ENCODE measurements at places on chromosomes 12 and 14.
A peak's percentile ranks its signal among the peaks of the same experiment; 100 is the strongest.

GRCh38 chr14:88612981-88613380 lies 50.1 kb downstream of the ZC3H14 start:
- no peak for ATAC-seq

DNA sequence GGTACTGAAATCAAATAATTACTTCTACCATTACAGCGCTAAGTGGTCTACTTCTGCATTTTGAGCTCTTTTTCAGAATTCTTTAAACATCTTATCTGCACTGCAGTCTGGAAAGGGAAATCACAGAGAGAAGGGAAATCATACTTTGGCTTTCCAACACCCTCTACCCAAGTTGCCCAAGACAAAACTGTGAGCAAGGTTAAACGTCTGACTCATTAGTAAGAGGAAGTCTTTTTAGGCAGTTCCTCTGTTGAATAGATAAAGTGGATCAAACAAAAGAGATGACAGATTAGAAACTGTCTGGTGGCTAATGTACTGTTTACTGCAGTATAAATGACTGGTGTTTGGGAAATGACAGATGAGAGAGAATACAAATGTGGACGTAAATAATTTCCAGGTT lies 858.1 kb downstream of the NRXN3 start:
- ATAC-seq, result no peak

DNA sequence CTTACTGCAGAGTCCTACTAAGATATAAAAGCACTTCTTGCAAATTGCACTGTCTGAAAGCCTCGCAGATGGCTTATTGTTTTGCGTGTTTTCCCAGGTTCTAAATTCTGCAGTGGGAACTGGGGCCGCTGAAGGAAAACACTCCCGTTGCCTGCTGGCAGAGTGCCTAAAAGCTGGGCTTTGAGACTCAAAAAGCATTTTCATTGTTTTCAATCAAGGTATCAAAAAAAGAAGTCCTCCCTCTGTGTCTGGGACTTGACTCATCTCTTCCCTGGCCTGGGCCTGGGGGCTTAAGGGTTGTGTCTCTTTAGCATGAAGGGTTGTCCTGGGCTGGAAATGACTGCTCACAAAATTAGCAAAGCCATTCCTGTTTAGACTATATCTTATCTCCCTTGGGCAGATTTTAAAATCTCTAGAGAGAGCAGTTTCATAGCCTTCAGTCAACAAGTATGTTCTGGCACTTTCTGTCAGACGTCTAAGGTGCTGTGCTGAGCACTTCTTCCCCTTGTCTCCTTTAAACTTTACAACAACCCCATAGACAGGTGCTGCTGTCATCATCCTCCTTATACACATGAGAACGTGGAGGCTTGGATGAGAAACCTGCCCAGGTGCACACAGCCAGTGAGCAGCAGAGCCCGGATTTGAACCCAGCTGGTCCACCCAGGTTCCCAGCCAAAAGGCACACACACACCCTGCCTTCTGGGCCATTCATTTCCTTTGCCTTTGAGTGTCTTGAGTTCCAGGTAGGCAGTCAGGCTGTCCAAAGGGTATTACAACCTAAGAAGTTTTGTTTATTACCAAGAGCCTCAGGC lies 31.1 kb downstream of the ELK3 start:
- no peak for ATAC-seq

- ATAC-seq, result no peak
Observed at GRCh38 chr12:76674669-76675315, 89.1 kb upstream of the ZDHHC17 start.

- peak; percentile 25 for ATAC-seq
Observed at GRCh38 chr12:6950811-6951540, at the start of gene PTPN6. PTPN6 (plus strand) TSS chr12:6951356; CDS start chr12:6951513, 157 bp downstream.

DNA sequence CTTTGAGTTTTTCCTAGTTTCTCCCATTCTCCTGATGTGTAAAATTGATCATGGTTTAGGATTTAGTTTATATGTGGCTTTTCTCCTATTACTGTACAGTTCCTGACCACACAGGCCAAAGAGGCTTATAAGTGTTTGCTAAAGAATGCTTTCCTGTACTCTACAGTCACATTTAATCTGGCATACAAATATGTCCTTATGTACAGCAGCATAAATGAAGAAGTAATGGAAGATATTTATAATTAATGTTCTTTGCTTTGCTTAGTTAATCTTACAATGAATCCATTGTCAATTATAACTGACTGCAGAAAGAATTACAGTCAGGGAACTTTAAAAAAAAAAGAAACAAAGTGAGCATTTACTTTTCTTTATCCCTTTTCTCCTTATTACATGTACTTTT lies 293.9 kb downstream of the KCNC2 start:
- no peak for ATAC-seq

DNA sequence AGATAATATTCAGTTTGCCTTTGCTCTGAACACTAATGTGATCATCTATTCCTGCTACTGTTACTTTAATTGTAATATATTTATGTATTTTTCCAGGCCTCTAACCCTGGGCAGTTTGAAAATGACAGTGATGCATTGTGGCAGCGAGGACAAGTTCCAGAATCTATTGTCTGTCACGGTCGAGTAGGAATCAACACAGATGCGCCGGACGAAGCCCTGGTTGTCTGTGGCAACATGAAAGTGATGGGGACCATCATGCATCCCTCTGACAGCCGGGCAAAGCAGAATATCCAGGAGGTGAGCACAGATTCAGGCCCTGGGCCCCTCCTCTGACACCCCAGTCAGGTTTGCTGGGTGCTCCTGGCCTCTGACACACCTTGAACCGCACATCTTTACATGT lies 78.5 kb downstream of the MYRFL start:
- ATAC-seq, result no peak

DNA sequence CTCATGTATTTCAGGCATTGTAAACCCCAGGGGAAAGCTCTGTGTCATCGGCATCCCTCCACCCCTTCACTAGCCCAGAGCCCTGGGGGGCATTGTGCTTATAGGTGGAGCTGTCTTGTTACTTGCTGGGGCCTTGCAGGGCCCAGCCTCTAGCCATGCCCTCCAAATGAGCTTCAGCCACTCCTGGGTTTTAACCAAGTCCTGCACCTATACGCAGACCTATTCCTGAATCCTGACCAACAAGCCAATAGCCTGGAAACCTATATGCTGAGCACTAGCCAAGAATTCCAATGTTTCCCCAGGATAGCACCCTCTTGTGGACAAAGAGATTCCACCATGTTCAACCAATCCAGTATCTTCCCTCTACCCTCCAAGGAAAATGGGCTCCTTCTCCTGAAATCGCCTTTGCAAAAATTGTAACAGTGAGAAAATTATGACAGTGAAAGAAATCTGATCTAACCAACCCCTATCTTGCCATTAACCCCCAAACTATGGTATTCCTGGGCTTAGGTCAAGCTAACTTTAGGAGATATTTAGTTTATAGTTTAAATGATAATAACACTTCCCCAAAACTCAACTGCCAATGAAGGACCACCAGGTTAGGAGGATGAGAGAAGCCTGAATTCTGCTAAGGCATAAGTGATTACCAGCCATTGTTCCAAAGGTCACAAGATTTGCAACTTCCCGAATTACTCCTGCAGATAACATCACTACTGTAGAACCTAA lies 55.5 kb downstream of the TTC7B start:
- no peak for ATAC-seq

- no peak for ATAC-seq
Observed at GRCh38 chr12:81257947-81258551, 180.2 kb downstream of the ACSS3 start.

GRCh38 chr12:89695830-89696229 lies 12.8 kb downstream of the ATP2B1 start:
- ATAC-seq, result no peak

DNA sequence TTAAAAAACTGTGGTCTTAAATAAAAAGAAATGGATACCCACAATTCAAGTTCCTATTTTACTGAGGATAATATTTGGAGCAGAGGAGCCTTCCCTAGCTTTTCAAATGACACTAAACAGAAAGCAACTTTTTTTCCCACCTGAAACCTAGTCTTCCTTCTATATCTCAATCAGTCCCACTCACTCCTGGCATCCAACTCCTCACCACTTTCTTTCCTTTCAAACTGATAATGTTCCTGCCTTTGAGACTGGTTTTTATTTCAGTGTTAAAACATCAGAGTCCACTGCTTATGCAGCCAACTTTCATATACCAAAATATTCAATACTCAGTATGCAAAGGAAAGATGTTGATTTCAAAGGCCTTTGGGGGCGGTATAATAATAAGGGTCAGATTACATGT lies 225.6 kb downstream of the GXYLT1 start:
- ATAC-seq, result no peak

GRCh38 chr12:26275313-26276131 lies 80.1 kb downstream of the SSPN start:
- no peak for ATAC-seq

DNA sequence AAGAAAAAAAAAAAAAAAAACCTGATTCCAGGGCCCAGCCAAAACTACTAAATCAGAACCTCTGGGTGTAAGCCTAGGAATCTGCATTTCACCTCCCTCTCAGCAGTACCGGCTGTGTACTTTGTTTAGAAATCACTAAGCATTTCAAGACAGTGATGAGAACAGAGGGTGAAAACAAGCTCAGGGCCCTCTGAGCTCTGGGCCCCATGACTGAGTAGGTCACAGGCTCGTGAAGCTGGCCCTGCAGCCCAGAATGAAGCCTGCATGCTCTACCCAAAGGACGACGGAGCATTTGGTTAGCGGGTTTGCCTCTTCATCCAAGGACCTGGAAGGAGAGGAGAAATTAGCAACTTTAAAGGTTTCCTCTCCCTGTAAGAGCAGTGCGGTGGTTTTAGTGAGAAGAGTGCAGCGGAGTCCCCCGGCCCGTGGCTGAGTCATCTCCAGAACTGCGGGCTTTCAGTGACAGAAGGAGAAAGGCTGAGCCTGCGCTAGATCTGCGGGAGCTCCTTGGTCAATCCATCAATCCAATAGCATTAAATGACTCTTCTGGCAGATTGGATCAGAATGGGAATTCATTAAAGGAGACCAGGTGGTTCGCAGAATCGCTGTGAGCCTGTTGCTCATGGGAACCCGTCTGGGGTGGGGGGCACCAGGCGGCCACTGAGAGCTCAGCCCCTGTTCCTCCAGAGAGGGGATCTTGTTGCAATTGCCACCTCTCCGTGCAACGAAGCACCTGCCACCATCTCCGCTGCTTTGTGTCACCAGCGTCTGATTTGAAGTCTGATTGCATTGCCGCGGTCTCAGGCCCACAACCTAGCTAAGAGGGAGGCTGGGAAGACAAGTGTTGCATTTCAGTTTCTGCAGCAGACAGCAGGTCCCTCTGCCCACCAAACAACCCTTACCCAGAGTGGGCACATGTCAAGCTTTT lies 7.3 kb downstream of the IL31 start:
- ATAC-seq, result peak; percentile 73

GRCh38 chr12:128573907-128574306 lies 249.9 kb downstream of the SLC15A4 start:
- ATAC-seq, result no peak

DNA sequence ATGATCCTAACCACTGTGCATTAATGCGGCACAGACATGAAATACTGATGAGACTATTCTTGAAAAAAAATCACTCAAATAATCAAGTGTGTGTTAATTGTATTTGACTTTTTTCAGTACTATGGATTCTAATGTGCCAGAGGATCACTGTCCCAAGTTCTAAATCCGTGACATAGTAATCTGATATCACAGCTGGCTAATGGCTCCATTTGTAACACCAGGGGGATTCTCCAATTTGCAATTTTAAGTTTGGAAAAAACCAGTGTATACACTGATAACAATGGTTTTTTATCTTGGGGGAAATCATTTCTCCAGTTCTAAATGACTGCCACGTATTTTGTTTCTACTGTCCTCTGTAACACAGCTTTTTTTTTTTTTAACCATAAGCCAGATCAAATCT lies 33.0 kb downstream of the MPHOSPH9 start:
- no peak for ATAC-seq

GRCh38 chr14:23431486-23431885 lies 4.0 kb downstream of the MYH7 start:
- no peak for ATAC-seq

DNA sequence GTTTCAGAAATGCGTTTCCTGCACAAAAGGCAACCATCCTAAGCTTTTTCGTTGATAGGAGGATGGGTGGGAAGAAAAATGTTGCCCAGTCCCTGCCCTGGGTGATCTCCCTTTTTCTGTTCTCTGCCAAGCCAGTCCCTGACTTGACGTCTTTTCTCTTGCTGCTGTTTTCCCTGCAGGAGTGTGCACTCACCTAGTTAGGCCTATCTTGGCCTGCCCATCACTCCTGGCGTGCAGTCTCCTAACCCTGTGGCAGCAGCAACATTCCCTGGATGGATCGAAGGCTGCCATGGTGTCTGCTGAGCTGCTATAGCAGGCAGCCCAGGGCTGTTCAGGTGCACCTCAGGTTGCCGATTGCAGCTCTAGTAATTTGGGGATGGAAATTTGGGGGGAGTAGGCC lies 1.2 kb downstream of the UNC119B start:
- ATAC-seq, result no peak

GRCh38 chr12:129028844-129029243 lies 175.6 kb downstream of the GLT1D1 start:
- no peak for ATAC-seq

DNA sequence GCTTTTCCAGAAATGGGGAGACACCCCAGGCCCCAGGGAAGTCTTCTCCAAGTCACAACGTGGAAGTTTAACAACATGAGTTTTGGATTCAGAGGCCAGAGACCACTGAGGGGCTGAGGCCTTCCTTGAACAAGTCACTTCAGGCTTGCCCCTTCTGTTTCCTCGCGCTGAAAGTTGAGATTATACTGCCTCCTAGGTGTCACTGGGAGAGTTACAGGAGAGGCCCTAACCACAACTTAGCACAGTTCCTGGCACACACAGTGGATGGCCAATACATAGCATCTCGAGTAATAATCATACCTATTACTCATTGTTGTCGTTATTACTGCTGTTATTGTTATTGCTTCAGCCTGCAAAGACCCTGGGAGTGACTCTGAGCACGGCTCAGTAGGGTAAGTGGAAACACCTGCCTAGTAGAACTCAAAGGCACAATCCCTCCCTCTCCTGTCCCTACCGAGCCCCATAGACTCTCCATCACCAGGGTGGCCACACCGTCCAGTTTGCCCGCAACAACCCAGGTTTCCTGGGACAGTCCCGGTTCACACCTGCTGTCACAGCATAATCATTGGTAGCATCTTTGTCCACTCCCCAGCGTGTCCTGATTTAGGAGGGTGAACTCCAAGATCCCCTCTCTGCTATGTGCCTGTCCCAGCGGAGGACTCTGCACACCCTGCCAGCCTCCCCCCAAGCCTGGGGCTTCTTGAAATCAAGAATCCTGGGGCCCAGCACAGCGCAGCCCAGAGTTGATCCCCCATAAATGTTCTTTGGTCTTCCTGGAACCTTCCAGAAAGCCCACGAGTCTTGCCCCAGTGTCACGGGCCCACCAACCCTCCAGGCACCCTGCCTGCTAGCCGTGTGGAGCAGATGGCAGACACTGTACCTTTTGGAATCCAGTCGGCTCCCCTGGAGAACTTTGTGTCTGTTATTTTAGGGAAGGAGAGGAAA lies 85.0 kb downstream of the SYNE3 start:
- peak; percentile 71 for ATAC-seq
